ENCODE measurements at places on chromosomes 11 and 22.

DNA sequence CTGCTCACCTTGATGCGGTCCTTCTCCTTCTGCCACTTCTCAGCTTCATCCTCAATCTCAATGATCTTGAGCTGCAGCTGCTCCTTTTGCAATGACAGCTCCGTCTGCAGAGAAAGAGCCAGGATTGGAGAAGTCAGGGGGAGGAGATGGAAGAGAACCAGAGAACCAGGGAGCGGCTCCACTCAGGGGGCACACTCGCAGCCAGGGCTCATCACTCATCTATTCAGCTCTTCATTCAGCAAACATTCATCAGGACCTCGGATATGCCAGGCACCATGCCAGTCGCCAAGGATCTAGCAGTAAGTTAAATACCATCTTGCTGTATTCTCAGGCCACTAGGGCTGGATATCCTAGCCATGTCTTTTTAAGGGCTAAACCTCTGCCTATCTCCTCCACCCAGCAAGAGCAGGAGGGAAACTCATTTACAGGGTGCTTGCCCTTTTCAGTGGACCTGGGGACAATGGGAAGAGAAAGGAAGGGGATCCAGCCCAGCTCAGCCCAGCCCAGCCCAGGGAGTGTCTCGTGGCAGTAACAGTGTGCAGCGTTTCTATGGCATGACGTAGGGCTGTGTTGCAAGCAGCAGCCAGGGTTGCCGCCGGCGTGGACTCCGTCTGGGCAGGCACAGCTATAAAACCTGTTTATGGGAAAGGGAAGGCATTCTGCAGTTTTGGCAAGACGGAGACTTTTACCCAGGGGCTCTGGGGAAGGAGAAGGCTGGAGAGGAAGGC, 9.4 kb downstream of the TRIM29 start:
- peak; percentile 13 for DNase-seq

DNA sequence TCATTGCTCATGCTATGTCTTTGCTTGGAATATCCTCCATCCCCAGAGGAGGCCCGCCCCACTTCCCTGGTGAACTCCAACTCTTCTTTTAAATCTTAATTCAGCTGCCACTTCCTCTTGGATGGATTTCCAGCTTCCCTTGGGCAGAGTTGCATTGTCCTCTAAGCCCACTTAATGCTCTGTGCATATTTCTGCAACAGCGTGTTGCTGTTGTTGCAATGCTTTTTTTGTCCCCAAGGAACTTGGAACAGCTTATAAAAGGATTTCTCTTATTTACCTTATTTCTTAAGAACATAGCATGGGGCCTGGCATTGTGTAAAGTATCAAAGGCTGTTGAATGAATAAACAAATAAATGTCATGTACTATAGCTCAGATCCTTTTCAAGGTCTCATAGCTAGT, 507.4 kb downstream of the METTL15 start:
- no peak for DNase-seq

- DNase-seq = no peak
Measured at GRCh38 chr11:116646191-116646590, 126.6 kb downstream of the BUD13 start.

- DNase-seq = no peak
Measured at GRCh38 chr11:77776455-77776854, 44.1 kb downstream of the RSF1 start.

DNA sequence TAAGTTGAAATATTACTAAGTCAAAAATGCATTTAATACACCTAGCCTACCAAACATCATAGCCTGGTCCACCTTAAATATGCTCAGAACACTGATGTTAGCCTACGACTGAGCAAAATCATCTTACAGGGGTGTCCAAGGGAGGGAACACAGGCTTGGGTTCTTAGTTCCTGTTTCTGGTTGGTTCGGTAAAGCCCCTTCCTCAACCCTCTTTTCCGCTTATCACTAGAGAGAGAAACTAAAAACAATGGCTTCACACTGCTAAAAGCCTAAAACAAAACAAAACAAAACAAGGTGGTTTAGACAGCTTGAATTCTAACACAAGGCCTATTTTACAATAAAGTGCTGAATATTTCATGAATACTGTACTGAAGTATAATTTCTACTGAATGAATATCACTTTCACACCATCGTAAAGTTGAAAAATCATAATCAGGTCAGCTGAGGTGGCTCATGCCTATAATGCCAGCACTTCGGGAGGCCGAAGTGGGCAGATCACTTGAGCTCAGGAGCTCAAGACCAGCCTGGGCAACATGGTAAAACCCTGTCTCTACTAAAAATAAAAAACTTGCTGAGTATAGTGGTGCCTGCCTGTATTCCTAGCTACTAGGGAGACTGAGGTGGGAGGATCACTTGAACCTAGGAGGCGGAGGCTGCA, 118.0 kb downstream of the SIK3 start:
- no peak for DNase-seq
